ENCODE measurements at places on chromosomes 1 and 21.

GRCh38 chr1:45925728-45926287 lies 122.4 kb downstream of the MAST2 start:
- no peak for DNase-seq

DNA sequence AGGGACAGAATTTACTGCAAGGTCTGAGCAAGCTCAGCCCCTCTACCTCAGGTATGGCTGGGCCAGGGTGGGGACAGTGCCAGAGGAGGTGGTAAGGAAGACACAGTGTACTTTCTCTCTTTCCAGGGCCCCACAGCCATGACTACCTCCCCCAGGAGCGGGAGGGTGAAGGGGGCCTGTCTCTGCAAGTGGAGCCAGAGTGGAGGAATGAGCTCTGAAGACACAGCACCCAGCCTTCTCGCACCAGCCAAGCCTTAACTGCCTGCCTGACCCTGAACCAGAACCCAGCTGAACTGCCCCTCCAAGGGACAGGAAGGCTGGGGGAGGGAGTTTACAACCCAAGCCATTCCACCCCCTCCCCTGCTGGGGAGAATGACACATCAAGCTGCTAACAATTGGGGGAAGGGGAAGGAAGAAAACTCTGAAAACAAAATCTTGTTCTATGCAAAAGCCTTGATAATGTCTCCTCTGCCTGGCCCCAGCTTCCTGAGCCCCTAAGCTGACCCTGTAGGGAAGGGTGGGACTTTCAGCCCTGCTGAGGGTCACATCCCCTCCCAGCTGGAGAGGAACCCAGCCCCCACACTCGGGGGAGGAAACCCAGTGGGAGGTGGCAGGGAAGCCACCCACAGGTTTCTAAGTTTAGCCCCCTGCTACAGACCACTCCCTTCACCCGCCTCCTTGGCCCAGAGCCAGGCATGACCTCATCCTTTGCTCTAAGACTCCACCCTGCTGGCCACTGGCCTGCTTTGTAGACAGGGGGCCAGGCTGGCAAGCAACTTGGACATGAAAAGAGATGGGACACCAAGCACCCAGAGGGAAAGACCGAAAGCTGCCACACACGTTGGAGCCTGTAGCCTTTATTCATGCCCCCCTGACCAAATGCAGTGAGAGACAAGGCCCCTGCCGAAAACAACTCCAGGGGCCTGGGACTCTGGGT lies 6.4 kb downstream of the RHOC start:
- peak; percentile 62 for DNase-seq

DNA sequence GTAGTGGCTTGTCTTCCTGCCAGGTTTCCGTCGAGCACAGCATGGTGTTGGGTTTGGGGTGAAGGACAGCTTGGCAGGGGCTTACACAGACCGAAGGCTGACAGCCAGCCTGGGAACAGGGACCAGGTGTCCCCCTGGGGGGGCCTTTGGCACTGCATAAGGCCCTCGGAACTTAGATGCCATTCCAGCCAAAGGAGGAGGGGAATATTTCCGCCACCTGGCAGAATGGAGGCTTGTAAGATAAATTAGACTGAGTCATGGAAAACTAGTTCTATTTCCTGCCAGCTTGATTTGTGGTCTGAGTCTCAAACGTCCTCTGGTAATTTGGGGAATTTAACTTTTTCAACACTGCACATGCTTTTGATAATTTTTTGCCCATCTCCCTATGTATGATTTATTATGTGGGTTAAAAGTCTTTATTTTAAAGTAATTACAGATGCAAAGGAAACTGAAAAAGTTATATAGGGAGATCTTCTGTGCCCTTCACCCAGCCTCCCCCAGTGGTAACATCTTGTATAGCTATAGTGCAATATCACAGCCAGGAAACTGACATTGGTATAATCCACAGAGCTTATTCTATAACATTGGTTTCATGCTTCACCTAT lies 11.5 kb upstream of the TMEM51 start:
- DNase-seq: no peak

- DNase-seq: no peak
Measured at GRCh38 chr1:65176591-65176990, 28.6 kb downstream of the AK4 start.

GRCh38 chr1:165650981-165651625 lies 20.1 kb downstream of the MGST3 start:
- DNase-seq: no peak

All from stimulated activated CD4-positive, alpha-beta T cell treated with anti-CD3 and anti-CD28 coated beads, Interleukin-4, amount 100 ng/mL, for 4 hours (primary cell).